ENCODE measurements at places on chromosomes 3 and 15.

- no peak for DNase-seq
Observed at GRCh38 chr15:64288577-64288976, 67.4 kb downstream of the CSNK1G1 start.

GRCh38 chr3:69332934-69333333, 53.0 kb downstream of the FRMD4B start:
- DNase-seq: no peak

- peak; percentile 3 for DNase-seq
Observed at GRCh38 chr3:98900265-98901118, 1.0 kb downstream of the DCBLD2 start.

DNA sequence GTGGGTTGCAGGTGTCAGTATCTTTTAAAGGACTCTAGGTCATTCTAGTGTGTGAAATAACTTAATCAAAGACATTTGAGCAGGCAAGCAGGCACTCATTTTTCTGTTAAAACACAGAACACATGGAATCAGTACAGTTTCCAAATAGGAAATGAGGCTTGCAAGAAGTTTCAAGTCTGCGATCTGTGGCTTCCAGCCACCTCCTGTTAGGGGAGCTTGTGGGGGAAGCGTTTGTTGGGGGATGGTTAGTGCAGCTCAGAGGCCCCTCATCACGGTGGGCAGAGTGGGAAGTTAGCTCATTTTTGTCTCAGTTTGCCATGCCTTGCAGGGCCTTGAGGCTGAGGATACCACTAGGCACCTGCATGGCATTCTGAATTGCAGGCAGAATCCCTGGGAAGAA, 59.9 kb downstream of the SLC6A11 start:
- DNase-seq: no peak

DNA sequence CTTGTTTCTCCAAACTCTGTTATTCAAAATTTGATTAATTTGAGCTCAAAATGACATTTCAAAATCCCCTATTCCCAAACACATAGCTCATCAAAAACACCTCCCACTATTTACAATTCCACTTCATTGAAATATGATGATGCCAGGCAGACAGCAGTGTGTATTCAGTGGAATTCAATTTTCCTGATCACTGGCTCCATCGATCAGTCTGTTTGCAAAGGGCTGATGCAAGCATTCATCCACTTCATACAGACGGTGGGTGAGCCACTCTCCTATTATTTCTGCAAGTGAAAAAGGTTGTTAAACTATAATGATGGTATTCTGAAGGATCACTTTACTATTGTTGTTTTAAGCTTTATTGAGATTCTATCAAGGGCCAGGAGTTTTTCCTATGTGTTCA, 90.7 kb downstream of the RTP4 start:
- no peak for DNase-seq

- DNase-seq: no peak
Observed at GRCh38 chr15:93180656-93181055, 91.6 kb upstream of the RGMA start.

GRCh38 chr3:95311272-95311671, 1248.4 kb downstream of the NSUN3 start:
- no peak for DNase-seq

DNA sequence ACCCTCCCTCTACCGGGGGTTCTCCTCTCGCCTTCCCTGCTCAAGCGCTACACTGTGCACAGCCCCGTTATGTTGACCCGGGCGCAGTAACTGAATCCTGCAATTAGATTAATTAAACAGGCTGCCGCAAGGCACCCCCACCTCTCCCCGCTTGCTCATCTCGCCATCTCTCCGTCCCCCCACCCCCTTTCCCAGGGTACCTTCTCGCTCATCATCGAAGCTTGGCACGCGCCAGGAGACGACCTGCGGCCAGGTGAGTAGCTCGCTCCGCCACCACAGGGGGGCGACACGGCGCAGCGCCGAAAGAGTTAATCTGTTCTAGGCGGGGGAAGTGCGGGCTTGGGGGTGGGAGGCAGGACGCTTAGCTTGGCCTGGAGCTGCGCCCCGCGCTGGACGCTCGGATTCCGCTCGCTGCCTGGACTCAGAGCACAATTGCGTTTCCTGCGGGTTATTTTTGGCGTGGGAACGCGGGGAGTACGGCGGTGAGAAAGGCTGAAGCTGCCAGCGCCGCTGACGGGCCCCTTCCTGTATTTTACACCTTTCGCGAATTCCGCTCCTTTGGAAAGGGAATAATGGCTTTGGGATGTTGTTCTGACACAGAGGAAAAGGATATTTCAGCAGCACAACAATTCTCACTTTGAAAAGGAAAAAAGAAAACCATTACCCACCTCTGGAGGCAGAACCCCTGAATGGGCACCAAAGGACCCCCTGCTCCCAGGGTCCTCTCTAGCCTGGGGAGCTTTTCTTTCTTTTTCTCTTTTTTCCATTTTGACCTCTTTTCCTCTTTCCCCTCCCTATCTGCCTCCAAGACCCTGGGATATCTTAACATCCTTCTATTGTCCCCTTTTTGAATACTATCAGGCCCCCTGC, 1.5 kb downstream of the DLL4 start:
- DNase-seq: peak; percentile 25

- no peak for DNase-seq
Observed at GRCh38 chr3:124860599-124860998, 26.6 kb downstream of the ITGB5 start.

DNA sequence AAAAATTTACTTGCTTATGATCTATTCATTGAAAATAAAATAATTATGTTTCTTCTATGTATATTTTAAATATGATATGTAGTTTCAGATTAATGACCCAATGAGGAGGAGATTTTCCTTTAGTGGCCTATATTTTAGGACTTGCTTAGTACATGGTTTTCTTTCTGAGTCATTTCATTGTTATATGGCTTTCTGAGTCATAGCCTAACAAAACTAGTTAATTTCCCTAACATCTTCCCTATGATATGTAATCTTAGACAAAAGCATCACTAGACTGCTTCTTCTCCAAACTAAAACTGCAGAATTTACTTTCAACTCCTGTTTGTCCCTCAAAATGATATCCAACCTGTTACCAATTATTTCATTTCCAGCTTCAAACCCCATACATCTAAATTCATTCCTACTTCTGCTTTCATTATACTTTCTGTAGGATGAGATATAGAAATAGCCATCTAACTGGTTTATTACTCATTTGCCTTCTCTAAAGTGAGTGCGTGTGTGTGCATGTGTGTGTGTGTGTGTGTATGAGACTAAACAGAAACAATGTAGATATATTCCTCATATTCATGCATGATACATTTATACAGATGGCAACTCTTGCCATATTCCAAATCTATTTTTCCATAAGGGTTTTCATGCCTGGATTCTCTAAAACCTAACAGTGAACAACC, 915.0 kb upstream of the GBE1 start:
- DNase-seq: no peak

DNA sequence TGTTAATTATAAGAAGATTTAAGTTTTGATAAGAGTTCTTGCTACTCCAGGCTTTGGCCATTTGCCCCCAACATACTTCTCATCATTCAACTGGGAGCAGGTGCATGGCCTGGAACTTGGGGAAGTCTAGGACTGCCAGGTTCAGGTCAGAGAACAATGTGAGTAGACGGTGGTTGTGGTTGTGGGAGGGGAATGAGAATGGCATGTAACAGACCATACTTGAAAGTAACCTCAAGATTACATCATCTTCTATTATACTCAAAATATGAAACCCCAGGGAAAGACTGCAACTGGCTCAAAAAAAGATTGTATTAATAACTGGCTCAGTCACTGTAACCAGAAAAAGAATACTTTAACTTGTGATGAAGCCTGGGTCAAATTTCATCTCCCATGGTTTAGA, 364.9 kb upstream of the DPPA4 start:
- no peak for DNase-seq

- no peak for DNase-seq
Observed at GRCh38 chr3:161475905-161476304, 20.7 kb upstream of the OTOL1 start.

- DNase-seq: no peak
Observed at GRCh38 chr15:47289656-47290055, 427.6 kb upstream of the SEMA6D start.

GRCh38 chr3:8279886-8280550, 221.6 kb upstream of the LMCD1 start:
- no peak for DNase-seq

- no peak for DNase-seq
Observed at GRCh38 chr15:83462953-83463433, 15.9 kb downstream of the SH3GL3 start.

DNA sequence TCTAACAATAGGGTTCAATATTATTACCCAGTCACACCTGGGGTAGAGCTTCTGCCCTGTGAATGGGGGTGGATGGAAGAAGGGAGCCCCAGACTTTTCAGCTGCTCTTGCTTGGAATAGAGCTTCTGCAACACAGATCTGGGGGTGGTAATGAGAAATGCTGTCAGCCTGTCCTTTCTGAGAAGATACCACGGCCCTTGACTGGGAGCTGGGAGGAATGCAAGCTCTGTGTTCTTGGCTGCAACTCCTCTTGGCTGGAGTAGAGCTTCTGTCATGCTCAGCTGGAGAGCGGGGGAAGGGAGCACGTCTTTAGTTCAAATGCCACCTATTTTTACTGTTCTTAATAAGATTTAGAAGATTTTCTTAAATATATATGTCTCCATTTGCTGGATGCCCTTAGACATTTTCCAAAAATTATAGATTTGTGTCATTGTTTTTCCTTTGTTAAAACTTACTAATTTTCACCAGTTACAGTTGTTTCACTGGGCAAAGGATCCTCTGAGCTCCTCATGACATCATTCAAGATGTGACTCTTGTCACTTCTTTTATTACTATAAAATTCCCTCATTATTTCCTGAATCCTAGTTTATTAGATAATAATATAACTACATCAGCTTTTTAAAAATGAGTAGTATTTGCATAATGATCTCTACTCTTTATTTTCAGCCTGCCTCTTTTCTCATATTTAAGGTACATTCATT, 180.0 kb upstream of the TGFBR2 start:
- no peak for DNase-seq

DNA sequence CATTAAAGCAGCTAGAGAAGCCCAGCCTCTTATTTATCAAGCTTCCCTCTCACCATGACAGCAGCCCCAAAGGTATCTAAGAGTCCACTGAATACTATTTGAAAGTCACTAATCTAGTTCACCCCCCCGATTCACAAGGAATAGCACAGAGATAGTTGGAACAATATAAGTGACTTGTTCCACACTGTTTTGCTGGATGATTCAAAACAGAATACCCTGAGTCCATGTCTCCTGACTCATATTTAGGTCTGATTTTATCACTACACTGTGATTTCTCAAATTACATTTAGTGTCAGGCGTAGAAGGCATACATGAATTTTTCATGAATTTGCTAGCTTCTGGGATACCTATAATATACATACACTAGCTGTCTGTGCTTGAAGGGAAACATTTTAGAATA, 18.7 kb upstream of the EOGT start:
- no peak for DNase-seq

- no peak for DNase-seq
Observed at GRCh38 chr3:25372167-25372566, 55.9 kb upstream of the RARB start.

DNA sequence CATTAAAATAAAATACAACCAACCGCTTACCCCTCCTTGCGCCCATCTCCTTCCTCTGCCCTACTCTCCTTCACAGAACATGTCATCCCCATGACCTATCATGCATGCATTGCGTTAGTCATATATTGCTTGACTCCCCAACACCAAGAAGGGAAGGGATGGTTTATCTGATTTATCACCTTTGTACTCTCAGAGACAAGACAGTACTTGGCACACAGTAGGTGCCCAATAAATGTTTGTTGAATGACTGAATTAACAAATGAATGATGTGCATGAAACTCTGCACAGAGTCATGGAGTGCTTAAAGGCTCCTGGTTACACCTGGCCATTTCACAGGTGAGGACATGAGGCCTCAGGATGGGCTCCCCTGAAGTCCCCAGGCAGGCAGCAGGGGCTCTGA, 59.7 kb downstream of the IQSEC1 start:
- no peak for DNase-seq

DNA sequence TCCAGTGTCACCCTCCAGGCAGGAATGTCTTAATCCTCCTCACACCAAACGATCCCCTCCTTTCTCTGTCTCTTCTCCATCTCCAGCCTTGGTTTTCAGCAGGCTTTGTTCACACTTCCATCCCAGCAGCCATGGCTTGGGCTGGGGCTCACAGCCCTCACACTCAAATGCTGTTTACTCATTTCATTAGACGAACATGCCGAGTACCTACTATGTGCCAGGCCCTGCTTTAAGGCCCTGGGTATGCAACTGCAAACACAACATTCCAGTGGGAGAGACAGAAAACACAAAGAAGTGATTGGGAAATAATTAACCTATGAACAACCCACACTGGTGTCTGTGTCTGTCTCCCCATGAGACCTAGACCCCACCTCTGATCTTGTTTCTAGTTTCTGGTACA, 43.9 kb downstream of the LYZL4 start:
- no peak for DNase-seq

- no peak for DNase-seq
Observed at GRCh38 chr3:22959593-22959992, 243.5 kb upstream of the UBE2E2 start.

DNA sequence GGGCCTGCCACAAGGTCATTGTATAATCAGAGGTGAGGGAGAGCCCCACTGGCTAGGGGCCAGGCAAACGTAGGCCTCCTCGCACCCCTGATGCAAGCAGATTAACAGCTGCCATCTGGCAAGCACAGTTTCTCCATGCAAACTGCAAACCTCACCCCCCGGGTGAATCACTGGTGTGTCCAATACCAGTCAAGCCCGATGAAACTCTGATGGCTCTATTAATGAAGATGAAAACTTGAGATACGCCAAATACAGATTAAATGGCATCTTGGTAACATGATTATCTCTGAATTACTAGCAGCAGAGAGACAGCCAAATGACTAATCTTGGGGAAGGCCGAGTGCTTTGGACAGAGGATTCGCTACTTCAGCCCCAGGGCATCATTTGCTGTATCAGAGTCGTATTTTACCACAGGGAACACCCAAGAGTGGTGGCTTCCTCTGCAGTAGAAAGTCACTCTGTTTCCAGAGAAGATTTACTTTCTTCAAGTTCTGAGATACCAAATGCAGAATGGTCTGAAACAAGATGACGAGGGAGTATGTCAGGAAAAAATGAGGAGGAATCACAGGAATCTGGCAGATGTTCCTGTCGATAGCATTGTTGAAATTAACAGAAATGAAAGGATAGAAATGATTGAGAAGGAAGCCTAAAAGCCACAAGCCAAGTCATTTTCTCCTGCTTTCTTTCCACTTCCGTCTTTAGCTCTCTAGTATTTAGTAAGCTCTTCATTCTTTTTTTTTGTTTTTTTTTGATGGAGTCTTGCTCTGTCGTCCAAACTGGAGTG, 96.2 kb upstream of the NR2F2 start:
- DNase-seq: no peak

- DNase-seq: no peak
Observed at GRCh38 chr15:60392986-60393790, 4.6 kb downstream of the ANXA2 start.

DNA sequence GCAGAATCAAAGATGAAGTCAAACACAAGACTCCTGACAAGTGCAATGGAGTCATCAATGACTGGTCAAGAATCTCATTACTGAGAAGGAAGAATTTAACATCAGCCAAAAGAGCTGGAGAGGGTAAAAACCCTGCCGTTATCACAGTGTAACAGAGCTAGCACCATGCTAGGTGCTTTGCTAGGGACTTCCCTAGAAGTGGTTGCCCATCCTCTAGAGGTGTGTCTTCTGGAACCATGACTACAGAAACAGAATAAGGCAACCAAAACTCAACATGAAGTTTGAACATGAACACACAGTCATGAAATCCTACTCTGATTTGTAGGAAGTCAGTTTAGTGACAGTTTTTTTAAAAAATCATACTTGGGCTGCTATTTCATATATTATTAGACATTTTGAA, 9.5 kb downstream of the ACAD11 start:
- DNase-seq: no peak

Data from CD4-positive, alpha-beta T cell treated with Interferon gamma for 1 hour (primary cell).